SK-N-DZ (cell line): ENCODE measurements at places on chromosomes 13 and 19.

DNA sequence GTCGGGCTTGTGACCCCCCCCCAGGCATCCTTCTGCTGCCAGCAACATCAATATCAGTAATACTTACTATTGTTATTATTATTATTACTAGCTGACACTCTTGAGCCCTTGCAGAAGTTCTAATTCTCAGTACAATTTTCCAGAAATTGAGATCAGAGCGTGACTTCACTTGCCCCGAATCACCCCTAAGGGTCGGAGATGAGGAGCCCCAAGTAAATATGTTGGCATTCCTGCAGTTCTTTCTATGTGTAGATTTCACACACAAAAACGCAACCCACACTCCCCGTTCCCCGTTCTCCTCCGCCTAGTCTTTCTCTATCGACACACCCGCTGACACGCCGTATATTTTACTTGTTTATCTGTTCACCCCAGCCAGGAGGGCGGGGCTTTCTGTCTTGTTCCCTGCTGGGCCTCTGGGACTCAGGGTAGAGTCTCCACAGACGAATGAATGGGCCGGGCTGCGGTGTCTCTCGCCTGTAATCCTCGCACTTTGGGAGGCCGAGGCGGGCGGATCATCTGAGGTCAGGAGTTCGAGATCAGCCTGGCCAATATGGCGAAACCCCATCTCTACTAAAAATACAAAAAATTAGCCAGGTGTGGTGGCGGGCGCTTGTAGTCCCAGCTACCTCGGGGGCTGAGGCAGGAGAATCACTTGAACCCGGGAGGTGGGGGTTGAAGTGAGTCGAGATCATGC lies 14.7 kb downstream of the TLE5 start:
- peak; percentile 81 for DNase-seq

GRCh38 chr19:15238639-15239155 lies 6.4 kb upstream of the EPHX3 start:
- no peak for DNase-seq

GRCh38 chr19:1467490-1468273 lies 11.3 kb downstream of the C19orf25 start:
- DNase-seq = no peak

- peak; percentile 5 for DNase-seq
Observed at GRCh38 chr13:66899955-66900354, 330.2 kb downstream of the PCDH9 start.

- no peak for DNase-seq
Observed at GRCh38 chr19:7715671-7716070, 13.7 kb upstream of the FCER2 start.

DNA sequence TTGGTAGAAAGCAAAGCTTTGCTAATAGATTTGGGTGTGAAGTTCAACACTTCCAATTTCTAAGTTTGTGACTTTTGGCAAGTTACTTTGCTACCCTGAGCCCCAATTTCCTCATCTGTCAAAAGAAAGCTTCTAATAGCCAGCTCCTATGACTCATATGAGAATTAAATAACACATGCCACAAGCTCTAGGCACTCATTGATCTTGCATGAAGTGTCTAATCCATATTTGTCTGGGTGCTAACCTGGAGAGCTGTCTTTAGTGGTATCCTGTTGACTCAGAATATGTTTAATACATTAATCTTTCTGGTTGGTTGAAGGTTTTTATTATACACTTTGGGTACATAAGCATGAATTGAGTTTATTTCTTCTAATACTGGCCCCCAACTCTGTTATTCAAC lies 188.8 kb downstream of the POSTN start:
- no peak for DNase-seq

- DNase-seq = no peak
Observed at GRCh38 chr19:17616961-17617806, 61.7 kb downstream of the COLGALT1 start.

DNA sequence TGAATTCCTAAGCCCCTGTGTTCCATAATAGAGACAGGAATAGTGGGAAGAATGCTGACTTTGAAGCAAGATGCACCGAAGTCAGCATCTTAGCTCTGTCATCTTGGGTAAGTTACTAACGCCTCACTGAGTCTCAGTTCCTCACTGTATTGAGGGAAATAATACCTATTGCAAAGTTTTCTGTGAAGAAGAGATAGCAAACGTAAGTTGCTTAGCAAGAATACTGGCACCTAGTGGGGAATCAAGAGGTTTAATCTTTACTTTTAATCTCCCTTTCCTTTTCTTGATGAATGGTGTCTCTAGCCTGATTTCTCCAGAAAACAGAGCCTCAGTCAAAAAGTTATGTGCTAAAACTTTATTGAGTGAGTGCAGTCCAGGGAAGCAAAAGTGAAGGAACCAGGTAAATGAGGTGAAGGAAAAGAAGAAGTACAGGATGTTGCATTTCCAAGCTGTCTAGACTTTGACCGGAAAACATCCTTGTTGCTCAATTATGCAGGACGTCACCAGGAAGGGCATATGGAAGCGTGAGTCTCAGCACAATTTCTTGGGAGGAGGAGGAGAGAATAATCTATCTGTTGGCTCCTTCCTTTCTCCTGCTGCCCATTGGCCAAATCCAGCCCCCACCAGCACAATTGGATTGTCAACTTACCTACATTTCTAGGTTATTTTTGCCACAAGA lies 210.0 kb downstream of the B3GLCT start:
- DNase-seq = no peak

DNA sequence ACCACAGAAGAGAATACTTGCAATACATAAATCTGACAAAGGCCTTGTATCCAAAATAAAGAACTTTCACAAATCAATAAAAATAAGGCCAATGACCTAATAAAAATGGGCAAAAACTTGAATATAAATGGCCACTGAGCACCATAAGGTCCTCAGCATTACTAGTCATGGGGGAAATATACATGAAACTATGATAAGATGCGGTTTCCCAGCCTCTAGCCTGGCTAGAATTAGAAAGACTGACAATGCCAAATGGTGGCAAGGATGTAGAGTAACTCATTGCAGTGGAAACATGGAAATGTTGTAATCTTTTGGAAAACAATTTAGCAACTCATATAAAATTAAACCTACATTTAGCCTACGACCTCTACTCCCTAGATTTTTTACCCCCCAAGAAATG lies 227.1 kb downstream of the GGACT start:
- no peak for DNase-seq

DNA sequence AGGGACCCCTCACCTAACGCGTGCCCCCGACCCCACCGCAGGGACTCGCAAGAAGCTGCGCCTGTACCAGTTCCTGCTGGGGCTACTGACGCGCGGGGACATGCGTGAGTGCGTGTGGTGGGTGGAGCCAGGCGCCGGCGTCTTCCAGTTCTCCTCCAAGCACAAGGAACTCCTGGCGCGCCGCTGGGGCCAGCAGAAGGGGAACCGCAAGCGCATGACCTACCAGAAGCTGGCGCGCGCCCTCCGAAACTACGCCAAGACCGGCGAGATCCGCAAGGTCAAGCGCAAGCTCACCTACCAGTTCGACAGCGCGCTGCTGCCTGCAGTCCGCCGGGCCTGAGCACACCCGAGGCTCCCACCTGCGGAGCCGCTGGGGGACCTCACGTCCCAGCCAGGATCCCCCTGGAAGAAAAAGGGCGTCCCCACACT lies 4.7 kb upstream of the MYBPC2 start:
- DNase-seq = peak; percentile 45

DNA sequence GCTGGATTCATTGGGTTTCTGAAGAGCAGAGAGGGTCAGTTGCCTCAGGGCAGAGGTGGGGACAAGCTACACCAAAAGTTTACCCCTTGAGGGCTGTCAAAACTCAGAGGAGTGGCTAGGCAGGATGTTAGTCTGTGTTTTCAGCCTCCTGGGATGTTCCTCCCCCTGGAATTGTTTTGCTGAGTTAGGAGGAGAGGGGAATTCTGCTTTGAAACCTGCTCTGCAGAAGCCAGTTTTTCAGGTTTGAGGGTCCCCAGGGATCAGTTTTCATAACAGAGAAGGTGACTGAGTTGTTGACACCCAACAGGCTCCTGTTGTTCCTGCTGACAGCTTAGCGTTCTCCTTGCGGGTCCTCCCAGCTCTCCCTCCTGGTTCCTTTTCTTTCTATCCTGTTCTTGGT lies 121.9 kb upstream of the TMTC4 start:
- DNase-seq = no peak

DNA sequence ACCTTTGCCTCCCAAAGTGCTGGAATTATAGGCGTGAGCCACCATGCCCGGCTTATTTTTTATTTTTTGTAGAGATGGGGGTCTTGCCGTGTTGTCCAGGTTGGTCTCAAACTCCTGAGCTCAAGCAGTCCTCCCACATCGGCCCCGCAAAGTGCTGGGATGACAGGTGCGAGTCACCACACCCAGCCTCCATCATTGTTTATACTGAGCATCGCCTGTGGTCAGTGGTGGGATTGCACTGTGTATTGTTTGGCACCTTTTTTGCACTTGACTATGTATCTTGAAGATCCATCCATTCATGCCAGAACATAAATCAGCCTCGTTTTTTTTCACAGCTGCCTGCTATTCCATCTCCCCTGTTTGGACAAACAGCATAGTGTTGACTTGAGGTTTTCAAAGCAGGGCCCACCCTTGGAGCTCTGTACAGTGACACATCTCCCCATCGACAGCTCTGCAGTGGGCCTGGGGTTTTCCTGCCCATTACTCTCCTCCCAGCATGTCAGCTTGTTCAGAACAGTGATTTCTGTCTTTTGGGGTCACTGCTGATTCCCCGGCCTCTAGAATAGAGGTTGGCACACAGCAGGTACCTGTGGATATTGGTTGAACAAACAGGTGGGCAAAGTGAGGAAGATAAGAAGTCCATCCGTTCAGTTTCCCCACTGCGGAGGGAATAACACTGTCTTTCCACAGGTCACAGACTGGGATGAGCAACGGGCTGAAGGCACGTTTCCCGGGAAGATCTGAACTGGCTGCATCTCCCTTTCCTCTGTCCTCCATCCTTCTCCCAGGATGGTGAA lies 8.2 kb upstream of the UPK1A start:
- no peak for DNase-seq

DNA sequence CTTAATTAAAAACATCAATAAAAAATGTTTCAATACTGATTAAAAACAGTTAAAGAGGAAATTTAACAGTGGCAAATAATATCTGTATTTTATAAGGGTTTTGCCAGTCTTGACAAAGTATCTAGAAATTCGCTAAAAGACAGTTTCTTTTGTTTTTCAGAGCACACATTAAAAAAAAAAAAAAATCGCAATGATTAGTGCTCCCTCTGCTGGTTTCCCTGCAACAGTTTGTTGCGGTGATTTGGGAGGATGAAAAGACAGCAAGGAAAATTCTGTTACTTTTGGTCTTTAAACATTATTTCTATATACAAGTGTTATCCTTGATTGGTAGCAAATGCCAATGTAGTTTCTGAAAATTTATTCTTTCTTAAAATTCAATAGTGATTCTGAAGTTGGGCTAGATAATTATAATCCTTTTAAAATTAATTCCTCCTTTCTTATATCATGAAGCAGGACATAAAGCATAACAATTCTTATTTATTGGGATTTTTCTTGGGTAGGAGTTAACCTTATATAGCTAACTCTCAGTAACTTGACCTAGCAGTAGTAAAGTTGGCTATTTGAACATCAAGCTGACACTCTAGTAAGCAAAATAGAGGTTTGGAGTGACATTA lies 23.1 kb upstream of the SPRY2 start:
- DNase-seq = peak; percentile 32

DNA sequence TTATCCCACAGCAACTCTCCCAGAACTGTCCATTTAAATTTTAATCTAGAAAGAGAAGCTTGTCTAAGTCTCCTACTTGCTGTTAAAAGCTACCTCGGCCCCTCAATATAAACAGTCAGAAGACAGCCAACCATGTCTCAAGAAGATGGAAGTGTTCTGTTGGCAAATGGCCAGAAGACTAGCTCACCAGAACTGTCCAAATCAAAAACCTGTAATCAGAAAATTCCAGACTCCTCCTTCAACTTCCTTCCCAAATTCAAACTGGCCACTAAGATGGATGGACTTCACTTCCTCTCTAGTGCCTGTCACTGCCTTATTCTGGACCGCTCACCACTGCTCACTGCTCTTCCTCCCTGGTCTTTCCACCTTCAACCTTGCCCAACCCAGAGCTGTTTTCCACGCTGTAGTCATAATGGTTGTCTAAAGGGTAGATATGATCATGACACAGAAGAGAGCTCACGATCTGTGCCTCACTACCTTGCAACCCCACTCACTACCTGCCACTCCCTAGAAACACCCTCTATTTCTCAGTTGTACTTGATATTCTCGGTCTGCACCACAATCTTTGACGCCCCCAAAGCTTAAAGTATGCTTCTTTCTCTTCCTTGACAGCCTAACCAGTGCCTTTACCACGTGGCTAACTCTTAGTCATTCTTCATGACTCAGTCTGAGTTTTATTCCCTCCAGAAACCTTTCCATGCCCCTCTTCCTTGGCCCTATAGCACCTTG lies 9.2 kb downstream of the FGF14 start:
- no peak for DNase-seq

DNA sequence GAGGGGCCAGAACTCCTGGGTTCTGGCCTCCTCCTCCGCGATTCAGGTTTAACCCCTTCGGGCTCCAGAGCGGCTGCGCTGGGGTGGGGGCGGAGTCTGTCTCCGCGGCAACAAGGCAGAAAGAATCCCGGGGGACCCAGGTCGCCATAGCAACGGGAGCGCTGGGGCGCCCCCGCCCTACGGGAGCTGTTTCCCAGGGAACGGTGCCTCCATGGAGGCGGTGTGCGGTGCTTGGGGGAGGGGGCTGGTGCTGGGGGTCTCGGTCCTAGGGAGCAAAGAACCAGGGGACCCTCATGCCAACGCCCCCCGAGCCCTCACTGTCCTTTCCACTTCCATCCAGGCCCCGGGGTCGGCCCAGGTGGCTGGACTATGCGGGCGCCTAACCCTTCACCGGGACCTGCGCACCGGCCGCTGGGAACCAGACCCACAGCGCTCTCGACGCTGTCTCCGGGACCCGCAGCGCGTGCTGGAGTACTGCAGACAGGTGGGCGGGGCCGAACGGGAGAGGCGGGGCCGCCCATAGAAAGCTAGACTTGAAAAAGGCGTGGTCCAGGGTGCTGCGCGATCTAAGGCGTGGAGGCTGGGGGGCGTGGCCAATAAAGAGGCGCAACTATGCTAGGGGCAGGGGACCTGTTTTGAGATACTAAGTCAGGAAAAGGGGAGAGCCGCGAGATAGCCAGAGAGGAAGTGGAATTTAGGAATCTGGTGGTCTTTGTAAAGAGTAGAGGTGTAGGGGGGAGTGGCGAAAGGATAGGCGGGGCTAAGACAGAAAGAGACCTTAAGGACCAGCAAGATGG lies 1.2 kb downstream of the APLP1 start:
- DNase-seq = peak; percentile 96

DNA sequence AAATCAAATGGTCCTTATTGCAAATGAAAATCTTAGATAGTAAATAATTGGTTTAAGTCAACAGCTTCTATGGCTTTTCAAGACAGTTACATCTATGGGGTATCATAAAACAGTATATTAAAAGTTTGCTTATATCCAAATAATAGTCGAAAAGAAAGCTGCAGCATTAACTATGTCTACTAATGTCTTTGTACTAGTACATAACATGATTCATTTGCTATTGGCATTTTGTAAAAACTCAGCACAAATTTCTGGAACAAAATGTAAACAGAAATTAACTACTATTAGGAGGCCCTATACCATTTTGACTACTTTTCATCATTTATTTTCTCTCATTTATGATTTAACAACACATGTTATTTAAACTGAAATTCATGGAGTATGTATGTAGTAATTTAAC lies 1435.2 kb upstream of the PRR20A start:
- DNase-seq = no peak
